ENCODE measurements at places on chromosomes 11 and 22.

DNA sequence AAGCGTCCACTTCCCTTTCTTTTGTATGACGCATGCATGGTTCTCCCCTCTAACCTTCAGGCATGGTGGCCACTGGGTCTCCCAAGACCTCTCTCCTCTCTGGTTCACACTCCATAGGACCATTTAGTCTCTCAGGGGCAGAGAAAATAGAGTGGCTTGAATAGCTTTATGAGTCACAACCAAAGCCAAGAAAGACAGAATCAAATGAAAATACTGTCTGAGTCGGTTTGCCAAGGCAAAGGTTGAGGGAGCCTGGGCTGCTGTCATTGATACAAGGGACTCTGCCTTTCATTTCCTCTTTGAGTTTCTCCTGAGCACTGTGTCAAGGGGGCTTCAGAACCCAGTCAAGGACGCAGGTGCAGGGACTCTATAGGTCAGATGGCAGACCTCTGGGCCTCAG is 44.2 kb downstream of the TENM4 start:
- DNase-seq = no peak

- DNase-seq = no peak
These were observed 3.6 kb downstream of the TNRC6B start for GRCh38 chr22:40181323-40181722.

GRCh38 chr22:21703684-21704316 is 31.8 kb downstream of the YPEL1 start:
- no peak for DNase-seq

- DNase-seq = no peak
These were observed 114.5 kb downstream of the KIRREL3 start for GRCh38 chr11:126886085-126886484.

DNA sequence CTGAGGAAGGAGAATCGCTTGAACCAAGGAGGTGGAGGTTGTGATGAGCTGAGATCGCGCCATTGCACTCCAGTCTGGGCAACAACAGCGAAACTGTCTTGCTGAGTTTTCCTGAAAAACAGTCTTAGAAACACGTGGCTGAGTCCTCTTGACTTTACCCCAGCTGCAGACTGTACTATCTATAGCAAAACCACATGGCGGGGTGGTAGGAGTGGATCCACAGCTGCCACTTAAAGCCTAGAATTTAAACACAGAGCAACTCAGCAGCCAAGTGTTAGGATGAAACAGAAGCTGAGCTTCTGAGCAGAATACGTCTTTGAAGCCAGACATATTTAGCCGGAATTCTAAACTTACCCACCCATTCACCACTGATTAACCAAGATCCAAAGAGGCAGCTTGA is 14.1 kb downstream of the PATZ1 start:
- DNase-seq = no peak

GRCh38 chr11:70176940-70177689 is 26.0 kb upstream of the FADD start:
- peak; percentile 76 for DNase-seq

- DNase-seq = no peak
These were observed 67.5 kb downstream of the MN1 start for GRCh38 chr22:27734066-27734465.

- no peak for DNase-seq
These were observed 6.3 kb downstream of the ARHGEF17 start for GRCh38 chr11:73314117-73314961.

- no peak for DNase-seq
These were observed 20.2 kb downstream of the C11orf96 start for GRCh38 chr11:43962383-43963278.

DNA sequence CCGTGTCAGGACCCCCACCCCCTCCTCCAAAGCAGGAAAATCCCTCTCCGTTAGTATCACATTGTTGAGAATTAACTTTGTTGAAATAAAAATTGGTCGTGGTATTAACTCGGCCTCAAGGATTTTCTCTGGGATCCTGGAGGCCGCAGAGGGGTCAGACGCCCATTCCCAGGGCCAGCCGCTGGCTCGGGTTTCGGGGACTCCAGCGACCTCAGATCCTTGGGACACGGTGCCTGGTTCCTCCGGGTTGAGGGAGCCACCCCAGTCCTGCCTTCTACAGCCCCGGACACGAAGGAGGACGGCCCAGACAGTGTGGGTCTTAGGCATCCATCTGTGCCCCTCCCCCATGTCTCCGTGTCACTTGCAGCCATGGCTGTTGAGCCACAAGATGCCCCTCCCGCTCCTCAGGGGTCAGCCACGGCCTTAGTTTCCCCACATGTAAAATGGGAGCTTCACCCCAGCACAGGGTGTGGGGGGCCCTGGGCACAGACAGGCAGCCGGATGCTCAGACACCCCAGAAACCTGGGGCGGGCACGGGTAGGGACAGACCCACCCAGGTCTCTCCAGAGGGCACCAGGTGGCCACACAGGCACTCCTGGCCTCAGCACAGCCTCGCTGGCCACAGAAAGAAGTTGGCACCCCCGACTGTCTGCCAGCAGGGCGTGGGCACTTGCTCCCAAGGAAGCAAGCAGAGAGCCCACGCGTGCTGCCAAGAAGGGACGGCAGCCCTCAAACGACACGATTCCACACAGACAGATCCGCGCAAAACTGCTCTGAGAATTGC is 15.5 kb downstream of the GP1BB start:
- DNase-seq = no peak

DNA sequence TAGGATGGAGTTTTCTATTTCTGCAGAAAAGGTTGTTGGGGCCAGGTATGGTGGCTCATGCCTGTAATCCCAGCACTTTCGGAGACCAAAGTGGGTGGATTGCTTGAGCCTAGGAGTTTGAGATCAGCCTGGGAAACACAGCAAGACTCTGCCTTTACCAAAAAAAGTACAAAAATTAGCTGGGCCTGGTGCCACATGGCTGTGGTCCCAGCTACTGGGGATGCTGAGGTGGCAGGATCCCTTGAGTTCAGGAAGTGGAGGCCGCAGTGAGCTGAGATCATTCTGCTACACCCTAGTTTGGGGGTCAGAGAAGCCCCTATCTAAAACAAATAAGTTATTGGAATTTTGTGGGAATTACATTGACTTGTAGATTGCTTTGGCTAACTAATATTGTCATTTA is 71.7 kb downstream of the FDX1 start:
- DNase-seq = no peak

GRCh38 chr11:66842896-66843775 is at the start of gene RCE1:
TSS of gene RCE1 (plus strand) at chr11:66843441. CDS start at chr11:66843456, 15 bp downstream.
- peak; percentile 97 for DNase-seq

DNA sequence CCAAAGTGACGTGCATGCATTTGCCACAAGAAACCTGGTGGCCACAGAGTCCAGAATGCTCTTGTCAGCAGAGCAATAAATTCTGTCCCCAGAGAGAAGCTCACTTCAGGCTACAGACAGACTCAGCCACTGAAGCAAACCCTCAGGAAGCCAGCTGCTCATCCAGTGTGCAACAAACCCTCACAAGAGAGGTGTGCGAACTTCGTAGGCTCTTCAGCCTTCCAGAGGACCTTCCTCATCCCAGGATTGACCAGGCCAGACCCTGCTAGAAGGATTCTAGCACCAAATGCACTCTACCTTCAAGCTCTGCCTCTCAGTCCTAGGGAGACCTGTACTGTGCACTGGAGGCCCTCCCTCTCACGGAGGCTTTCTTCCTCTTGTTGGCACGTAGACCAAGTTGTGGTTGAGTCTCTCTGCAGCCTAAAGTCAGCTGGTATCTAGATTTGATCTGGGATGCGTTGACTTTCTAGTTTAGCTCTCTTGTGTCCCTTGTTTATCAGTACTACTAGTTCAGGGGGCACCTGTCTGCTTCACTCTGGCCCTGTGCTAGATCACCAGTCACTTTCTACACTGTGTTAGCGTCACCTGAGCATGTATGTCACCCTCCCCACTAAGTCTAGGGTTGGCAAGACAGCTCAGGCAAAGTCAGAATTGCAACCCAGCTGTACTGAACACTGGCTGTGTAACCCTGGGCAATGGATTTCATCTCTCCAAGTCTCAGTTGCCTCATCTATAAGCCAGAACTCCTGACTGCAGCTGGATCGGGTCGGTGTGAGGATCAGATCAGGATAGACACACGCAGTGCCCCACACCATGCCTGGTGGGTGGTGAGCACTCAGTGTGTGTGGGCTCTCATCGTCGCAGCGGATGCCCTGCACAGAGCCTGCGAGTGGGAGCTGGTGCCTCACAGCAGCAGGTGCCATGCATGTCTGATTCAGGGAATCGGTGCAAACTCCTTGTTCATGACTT is 22.1 kb upstream of the TMPRSS13 start:
- DNase-seq = peak; percentile 36

GRCh38 chr22:50261615-50262459 is at the start of gene MAPK12:
TSS of gene MAPK12 (minus strand) at chr22:50261683. CDS start at chr22:50261509, 174 bp downstream.
- peak; percentile 75 for DNase-seq

- DNase-seq = no peak
These were observed 174.2 kb upstream of the DDI1 start for GRCh38 chr11:103862094-103862801.

GRCh38 chr11:77842441-77843121 is 21.6 kb downstream of the AAMDC start:
- DNase-seq = no peak

- DNase-seq = no peak
These were observed 400.7 kb downstream of the MN1 start for GRCh38 chr22:27400811-27401210.

GRCh38 chr11:112797092-112797491 is 164.1 kb upstream of the NCAM1 start:
- DNase-seq = no peak

GRCh38 chr11:23406131-23406819 is 546.0 kb upstream of the CCDC179 start:
- no peak for DNase-seq

- DNase-seq = peak; percentile 65
These were observed 4.4 kb downstream of the INS start for GRCh38 chr11:2156416-2157182.

- DNase-seq = no peak
These were observed 77.3 kb downstream of the YAP1 start for GRCh38 chr11:102187416-102188151.

DNA sequence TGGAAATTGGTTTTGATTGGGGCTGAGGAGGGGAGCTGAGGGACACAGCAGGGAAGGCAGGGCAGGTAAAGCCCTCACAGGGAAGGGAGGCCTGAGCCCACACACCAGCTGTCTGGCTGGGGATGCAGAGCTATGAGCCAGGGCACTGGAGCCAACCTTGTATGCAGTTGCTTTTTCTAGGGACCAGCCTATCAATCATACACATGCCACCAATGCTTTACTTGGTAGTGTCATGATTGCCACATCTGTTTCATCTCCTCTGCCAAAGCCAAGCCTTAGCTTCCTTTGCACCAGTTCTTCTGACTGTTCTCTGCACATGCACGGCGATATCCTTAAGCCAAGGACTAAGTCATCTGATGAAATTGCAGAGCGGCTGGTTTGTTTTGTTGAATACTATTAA is 207.1 kb upstream of the PLET1 start:
- no peak for DNase-seq

- no peak for DNase-seq
These were observed 73.4 kb downstream of the DEUP1 start for GRCh38 chr11:93403930-93404329.

DNA sequence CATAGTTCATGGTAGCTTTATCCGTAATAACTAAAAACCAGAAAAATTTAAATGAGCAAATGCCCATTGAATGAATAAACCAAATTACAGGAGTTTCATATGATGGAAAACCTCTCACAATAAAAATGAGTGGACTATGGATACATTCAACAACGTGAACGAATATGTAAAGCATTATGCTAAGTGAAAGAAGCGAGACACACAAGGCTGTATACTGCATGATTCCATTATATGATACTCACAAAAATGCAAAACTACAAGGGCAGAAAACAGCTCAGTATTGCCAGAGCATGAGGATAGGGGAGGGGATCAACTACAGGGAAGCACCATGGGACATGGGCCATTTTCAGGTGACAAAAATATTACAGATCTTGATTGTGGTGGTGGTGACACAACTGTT is 22.2 kb downstream of the DDI1 start:
- DNase-seq = no peak

DNA sequence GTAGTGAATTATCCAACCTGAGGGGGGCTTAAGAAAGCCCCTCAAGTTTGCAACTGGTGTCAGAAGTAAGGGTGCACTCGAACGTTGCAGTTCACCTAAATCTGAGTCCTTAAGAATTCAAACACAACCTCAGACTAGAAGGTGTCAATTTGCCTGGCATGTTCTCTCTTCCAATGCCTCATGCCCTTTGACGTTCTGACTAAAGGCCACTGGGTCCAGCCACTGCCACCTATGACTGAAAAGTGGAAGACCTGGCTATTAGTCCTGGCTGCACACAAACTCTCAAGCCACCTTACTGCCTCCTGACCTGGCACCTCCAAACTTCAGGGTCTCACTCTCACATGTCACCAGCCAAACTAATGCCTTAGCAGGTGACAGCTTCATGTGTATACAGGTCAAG is 8.0 kb downstream of the APOL4 start:
- DNase-seq = no peak

GRCh38 chr22:50445880-50446707 is 28.7 kb downstream of the SBF1 start:
- DNase-seq = no peak

- DNase-seq = peak; percentile 77
These were observed 340.5 kb downstream of the TENM4 start for GRCh38 chr11:79100093-79100910.

DNA sequence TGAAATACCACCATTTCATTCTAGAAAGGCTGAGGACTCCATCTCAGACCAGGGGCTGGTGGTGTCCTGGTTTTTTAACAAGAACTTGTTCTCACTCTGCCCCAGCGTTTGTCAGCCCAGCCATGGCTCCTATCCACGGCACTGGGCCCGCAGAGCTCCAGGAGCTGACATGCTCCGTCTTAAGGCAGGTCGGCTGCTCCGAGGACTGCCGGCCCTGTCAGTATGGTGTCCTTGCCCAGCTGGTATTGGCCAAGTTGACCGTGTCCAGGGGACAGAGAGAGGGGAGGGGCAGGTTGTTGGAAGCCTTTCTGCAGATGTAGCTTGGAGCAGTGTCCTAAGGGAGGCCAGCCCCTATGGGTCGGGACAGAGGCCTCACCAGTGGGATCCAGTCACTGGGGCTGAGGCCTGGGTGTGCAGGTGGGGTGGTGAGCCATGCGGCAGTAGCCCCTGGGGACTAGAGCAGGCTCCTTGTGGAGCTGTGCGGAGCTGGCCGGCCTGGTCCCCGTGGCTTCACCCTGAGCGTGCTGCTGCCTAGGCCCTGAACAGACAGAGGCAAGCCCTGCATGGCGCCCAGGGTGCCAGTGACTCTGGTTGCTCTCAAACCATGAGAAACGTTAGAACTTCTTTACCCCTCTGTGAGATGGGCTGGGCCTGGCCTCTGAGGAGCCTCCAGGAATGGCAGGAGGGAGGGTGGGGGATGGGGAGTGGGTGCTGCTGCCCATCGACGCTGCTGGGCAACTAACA is 39.9 kb upstream of the KCNQ1OT1 start:
- DNase-seq = no peak

Measured in RPMI8226 (cell line).